ENCODE measurements at places on chromosomes 6 and 20.
A peak's percentile ranks its signal among the peaks of the same experiment; 100 is the strongest.

- peak; percentile 81 for DNase-seq
These were observed 1.3 kb upstream of the UBE2J1 start for GRCh38 chr6:89353702-89354392.

GRCh38 chr6:145723646-145724045, 11.7 kb downstream of the EPM2A start:
- no peak for DNase-seq

DNA sequence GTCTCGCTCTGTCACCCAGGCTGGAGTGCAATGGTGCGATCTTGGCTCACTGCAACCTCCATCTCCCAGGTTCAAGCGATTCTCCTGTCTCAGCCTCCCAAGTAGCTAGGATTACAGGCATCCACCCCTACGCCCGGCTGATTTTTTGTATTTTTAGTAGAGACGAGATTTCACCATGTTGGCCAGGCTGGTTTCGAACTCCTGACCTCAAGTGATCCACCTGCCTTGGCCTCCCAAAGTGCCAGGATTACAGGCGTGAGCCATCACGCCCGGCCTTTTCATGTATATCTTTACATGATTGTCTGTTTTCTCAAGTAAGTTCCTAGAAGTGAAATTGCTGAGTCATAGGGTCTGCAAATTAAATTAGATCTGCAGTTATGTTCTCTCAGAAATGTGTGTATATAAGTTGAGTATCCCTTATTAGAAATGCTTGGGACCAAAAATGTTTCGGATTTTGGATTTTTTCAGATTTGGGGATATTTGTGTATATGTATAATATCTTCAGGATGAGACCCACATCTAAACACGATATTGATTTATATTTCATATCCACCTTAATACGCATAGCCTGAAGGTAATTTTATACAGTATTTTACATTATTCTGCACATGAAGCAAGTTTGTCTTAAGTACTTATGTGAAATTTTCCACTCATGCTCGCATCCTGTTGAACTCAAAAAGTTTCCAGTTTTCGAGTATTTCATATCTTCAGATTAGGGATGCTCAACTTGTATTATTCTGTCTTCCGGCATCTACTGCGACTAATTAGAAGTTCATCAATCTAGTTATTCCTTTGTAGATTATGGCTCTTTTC, 40.4 kb downstream of the TAB2 start:
- DNase-seq = no peak

DNA sequence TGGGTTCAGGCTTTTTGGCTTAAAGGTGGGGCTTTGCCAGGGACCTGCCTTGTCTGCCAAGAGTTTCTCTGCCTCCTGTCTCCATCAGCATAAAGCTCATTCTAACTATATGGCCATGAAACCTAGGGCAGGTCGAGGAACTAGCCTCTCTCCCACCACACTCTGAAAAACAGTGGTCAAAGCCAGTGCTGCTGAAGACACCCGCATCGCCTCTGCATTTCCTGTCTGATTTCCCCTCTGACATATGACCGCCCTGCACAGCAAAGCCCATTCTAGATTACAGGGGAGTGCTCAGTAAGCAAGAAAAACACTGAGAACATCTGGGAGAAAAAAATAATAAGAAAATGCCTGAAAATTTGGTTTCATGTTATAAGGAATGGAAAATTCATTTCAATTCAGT, 573.6 kb downstream of the PRKN start:
- no peak for DNase-seq

DNA sequence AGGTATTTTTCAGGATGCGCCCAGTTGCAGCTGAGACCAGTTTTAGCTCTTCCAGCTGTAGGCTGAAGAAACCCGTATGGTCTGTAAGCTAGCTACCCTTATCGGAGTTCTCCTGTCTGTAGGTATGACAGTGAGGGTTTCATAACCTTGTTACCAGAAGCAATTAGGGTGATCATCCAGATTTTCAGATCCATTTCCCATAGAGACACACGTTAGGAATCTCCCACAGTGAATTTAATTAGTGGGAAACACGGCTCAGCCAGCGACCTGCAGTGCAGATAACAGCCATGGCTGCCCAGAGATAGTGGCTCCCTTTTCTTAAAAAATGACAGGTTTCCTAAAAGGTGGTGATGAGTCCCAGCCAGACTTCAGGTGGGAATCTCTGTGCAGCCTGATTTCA, 111.1 kb downstream of the BTBD3 start:
- no peak for DNase-seq

- DNase-seq = no peak
These were observed 68.8 kb upstream of the XRN2 start for GRCh38 chr20:21234324-21234723.

DNA sequence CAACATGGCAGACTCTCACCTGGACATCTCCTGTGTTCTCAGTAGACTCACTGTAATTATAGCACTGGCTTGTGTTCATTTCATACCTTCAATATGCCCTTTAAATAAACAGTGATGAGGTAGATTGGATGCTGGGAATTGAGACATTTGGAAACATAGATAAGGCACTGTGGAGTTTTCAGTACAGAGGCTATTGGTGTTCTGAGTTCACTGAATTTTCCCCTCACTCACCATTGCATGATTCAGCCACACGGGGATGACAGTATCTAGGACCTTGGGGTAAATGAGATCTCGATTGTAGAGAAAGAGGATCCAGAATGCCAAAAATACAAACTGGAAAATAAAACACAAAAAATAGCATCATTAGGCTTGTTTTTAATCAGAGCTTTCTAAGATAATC, 12.6 kb downstream of the ADTRP start:
- DNase-seq = no peak

- DNase-seq = peak; percentile 78
These were observed 413 bp downstream of the PTPRA start for GRCh38 chr20:2873747-2874041.

DNA sequence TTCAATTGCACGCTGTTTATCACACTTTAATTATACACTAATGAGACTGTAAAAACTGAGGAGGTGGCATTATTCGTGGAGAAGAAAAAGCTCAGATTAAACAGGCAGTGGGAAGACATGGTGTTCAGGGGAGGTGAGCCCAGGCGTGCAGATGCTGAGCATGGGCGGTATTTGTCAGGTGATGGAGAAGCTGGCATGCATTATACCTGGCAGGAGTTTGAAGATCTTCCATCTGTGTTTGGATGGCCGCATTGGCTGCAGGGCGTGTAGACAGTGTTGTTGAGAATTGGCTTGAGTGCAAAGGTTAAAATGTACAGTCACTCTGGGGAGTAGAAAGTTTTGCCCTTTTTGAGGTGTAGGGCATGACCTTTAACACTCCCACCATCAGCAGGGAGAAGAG, 213.8 kb downstream of the ERMARD start:
- DNase-seq = no peak
